ENCODE measurements at places on chromosomes 3 and 15. TPM values are rescaled to one million over a fixed set of nuclear protein-coding genes. Genes with fewer than 3 reads are reported as not detected.

- DNase-seq: no peak
These were observed 33.5 kb downstream of the CHCHD6 start for GRCh38 chr3:126737527-126737926.

GRCh38 chr3:101851072-101851770, 1.9 kb downstream of the NFKBIZ start:
- DNase-seq: no peak

DNA sequence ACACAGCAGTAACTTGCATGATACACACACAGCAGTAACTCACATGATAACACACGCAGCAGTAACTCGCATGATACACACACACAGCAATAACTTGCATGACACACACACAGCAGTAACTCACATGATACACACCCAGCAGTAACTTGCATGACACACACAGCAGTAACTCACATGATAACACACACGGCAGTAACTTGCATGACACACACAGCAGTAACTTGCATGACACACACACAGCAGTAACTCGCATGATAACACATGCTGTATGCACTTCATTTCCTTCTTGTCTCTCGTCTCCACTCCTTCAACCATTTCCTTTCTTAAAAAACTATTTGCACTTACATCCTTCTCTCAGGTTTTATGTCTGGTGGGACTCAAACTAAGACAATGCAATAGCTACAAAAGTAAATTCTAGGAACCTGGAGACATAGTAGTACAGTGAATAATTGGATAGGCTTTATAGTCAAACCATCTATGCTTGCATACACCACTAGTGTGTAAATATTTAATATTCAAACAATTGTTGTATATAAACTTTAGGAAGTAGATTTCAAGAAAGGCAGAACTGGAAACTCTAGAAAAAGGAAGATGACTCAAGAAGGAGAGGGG, 130.8 kb downstream of the UACA start:
- DNase-seq: no peak

DNA sequence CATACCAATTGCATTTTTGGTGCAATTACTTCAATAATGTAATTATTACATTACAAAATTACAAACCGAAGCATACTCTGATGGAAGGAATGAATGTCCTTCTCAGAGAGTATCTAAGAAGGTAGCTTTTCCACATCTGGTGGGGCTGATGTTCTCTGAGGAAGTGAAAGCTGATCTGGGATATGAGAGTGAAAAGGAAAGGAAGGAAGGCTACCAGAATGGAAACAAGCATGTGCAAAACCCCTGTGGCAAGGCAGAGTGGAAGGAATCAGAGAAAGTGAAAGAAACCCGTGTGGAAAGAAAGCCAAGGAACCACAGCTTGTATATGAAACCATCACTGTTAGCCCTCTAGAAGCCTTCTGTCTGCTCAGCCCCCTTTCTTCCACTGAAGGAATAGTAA, 35.3 kb upstream of the GOLGA8A start:
- no peak for DNase-seq

DNA sequence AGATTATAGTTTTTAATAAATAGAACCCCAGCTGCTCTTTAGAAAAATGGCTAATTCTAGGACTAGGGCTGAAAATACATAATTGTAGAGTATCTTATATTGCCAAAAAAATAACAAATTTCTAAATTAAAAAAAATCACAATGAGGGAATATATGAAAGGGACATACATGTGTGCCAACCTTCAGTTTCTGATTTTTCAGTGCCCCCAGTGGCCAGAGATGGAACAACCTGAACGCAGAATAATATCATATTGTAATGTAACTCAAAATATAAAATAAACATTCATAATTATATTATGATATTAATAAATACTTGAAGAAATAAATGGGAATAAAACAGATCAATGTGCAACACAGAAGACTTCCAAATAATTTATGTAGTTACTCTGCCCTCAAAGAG, 460.5 kb downstream of the ZNF385D start:
- no peak for DNase-seq

GRCh38 chr3:157135671-157136396, 24.1 kb downstream of the CCNL1 start:
- DNase-seq: peak; percentile 50

GRCh38 chr15:40238532-40239403, at the start of gene PAK6:
Gene PAK6 (plus strand): TSS chr15:40239063. CDS start chr15:40264786, 25,723 bp downstream.
- DNase-seq: peak; percentile 44

GRCh38 chr3:123078101-123078500, 11.3 kb downstream of the PDIA5 start:
- no peak for DNase-seq

DNA sequence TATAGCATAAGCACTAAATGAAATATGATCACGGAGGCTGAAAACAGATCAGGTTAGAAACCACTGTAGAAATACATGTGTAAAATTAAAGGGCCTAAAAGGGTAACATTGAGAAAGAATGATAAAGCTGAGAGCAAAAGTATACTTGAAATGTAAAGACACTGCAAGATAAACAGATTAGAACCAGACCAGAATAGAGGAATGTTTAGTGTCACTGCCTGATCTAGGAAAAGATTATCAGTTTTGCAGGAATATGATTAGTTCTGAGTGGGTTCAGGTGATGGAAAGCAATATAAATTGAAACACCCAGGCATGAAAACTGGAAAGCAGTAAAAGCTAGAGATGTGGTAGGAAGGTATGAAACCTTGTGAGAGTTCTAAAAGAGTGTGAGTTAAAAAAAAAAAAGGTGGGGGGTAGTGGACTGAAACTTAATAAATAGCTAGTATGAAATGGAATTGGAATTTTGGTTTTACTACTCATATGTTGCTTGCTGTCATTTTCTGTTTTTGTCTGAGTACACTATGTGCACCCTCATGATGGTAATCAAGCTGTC, 16.0 kb upstream of the C3orf38 start:
- no peak for DNase-seq

DNA sequence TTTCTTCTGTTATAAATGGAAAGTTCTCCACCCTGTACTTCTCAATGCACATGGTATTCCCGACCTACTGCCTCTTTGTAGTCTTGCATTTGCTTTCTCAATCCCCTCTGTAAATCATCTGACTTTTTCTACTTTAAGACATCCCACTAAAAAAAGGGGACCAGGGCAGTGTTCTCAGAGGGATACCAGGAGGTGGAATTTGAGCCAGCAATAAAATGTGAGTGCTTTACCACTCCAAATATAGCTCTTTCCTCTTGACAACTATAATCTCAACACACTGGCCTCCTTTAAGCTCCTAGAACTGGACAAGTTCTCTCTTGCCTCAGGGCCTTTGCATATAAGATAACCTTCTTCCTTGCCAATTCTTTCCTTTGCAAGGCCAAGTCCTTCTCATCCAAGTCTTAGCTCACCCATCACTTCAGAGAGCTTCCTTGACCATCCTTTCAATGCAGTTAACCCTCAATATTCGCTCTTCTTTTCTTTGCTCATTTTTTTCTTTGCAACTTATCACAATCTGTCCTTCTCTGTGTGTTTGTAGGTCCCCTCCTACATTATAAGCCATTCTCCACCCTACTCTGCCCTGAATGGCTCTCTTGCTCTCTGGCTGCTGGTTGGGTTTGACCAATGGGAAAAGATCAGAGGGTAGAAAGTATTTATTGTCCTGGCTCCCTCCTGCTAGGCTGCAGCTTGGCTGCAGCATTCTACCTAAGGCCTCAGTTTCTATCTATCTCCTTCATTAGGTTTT, 93.4 kb downstream of the PRICKLE2 start:
- DNase-seq: no peak

GRCh38 chr3:150436161-150436560, 28.1 kb downstream of the TSC22D2 start:
- DNase-seq: no peak

DNA sequence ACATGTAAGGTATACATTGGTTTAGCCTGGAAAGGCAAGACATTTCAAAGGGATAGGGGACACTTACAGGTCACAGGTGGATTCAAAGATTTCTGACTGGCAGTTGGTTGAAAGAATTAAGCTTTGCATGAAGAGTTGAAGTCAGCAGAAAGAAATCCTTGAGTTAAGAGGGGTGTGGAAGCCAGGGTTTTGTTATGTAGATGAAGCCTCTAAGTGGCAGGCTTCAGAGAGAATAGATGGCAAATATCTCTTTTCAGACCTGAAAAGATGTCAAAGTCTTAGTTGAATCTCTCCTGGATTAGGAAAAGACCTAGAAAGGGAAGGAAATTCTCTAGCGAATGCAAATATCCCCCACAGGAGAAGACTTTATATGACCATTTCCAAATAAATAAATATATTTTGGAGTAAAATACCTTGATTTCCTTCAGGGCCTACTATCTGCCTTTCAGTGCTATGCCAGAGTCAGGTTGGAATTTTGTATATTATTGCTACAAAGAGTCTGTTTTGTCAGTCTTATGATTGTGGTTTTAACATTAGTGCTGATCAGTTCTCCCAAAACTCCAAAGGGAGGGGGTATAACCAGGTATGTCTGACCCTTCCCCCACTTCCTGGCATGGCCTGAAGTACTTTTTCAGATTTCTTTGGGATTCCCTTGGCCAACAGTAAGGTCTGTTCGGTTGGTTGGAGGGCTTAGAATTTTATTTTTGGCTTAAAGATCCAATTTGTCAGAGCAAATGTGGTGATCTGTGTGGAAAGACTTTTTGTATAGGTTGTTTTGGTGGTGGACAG, 286.4 kb downstream of the LRTM1 start:
- no peak for DNase-seq

DNA sequence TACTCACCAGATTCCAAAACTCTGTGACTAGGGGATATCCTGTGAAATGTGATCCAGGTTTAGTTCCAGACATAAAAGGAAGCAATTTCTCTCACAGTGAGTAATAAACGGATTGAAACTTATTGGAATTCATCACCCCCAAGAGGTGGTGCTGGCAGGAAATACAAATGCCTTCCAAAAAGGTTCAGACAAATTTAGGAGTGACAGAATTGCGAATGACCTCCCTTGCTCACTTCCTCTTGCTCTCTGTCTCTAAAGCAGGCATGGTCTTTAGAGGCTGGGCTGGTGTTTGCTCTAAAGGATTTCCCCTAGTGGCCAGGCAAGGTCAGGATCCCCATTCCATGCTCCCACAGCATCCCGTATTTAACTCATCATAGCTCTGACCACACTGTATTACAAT, 449.4 kb upstream of the PPP2R3A start:
- DNase-seq: no peak

GRCh38 chr3:47950453-47951169, 65.6 kb downstream of the MAP4 start:
- no peak for DNase-seq

DNA sequence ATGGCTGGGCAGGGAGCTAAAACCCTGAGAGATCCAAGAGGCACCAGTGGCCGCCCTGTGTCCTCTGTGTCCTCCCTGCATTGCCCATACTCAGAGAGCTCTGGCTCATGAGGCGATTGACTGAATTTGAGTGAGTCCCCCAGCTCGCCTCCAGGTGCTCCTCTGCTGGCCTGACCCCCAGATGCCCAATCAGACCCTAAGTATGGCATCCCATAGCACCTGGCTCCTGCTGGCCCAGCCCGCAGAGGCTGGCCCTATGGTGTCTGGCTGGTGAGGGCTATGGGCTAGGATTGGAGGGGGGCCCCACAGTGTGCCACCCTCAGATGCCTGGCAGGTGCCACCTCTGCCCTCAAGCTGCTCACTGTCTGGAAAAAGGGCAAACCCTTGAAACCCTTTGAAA, 1.6 kb upstream of the TKT start:
- DNase-seq: no peak

GRCh38 chr3:149965278-149965677, 5.4 kb downstream of the PFN2 start:
- no peak for DNase-seq

DNA sequence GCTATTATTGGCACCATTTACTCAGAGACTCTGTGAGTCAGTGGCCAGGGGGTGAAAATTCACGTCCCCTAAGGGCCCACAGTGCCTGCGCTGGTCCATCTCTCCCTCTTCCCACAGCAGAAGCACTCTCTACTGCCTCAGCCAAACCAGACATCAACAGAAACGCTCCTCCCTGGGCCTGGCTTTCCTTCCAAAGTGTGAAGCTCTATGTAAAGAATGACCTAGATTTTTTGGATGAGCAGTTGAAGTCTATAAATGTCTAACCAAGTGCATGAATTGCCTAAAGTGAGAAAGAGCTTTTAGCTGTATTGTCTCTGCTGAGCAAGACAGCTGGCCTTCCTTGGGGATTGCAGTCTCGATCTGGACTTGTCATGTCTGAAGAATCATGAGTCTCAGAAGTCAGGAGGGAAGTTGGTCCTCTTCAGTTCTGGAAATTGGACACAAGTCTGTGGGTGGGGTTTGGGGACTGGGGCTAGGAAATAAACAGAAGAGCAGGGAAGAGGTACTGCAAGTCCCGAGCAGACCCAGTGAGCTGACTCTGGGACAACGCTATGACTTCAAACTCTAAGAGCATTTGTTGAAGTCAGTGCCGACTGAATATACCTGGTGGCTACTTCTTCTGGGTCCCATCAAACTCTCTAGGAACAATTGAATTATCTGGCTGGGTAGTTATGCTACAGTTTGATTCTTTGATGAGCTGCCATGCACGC, 29.0 kb downstream of the RASGRP1 start:
- no peak for DNase-seq

CDHR4 gene
- 0.16 TPM for polyA plus RNA-seq

HTR3E gene
- not detected for polyA plus RNA-seq

RPN1 gene
- 119 TPM for polyA plus RNA-seq

KY gene
- polyA plus RNA-seq: 0.34 TPM

EXOG gene
- polyA plus RNA-seq: 12.6 TPM

KATNBL1 gene
- 27.1 TPM for polyA plus RNA-seq

SEMA7A gene
- 98.6 TPM for polyA plus RNA-seq

ACP3 gene
- polyA plus RNA-seq: 8.5 TPM

SNTN gene
- polyA plus RNA-seq: 0.17 TPM

SERINC4 gene
- 0.39 TPM for polyA plus RNA-seq

OCA2 gene
- polyA plus RNA-seq: 0.31 TPM

SLC12A1 gene
- not detected for polyA plus RNA-seq

LINGO1 gene
- 3.6 TPM for polyA plus RNA-seq

LYZL4 gene
- polyA plus RNA-seq: not detected

CORO2B gene
- 11.3 TPM for polyA plus RNA-seq

ARGFX gene
- polyA plus RNA-seq: not detected

HTR3D gene
- not detected for polyA plus RNA-seq

C3orf49 gene
- not detected for polyA plus RNA-seq

ITIH3 gene
- polyA plus RNA-seq: 3.3 TPM

DNAJA4 gene
- 23.7 TPM for polyA plus RNA-seq

Data from ovary (tissue), 10 donors.